ENCODE measurements at places on chromosomes 16 and 17.

DNA sequence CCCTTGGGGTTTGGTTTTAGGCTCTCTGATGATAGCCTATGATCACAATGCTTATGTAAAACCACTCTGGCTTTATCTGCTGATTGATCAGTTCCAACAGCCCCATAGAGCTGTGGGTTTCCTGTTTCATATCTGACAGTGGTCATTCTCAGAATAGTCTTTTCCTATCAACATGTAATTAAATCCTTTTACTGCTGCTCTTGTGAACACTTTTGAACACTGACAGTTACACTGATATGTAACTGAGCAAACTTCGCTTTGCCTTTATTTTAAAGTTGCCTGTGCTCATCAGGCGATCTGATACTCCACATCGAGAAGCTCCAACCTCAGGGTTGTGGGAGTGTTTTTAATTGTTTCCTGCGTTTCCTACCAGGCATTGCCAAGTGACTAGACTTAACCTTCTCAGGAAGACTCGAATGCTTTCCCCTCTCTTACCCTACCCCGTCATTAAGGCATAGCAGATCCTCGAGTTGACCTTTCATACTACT lies 17.3 kb upstream of the CLEC18B start:
- no peak for DNase-seq

DNA sequence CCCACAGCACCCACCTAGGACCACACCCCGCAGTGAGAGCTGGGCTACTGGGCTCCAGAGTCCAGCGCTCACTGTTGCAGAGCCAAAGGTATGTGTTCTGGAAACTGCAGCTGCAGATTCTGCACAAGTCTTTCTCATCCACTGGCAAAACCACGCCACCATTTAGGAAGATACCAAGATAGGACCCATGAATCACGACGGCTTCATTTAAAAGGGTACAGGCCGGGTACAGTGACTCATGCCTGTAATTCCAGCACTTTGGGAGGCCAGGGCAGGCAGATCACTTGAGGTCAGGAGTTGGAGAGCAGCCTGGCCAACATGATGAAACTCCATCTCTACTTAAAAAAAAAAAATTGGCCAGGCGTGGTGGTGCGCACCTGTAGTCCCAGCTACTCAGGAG lies 18.8 kb downstream of the FOXF1 start:
- no peak for DNase-seq

- peak; percentile 70 for DNase-seq
Observed at GRCh38 chr17:49552070-49552751, 23.5 kb upstream of the NXPH3 start.

GRCh38 chr16:15606518-15607220 lies 36.3 kb downstream of the MARF1 start:
- no peak for DNase-seq

- DNase-seq, result no peak
Observed at GRCh38 chr17:75691371-75691791, 24.2 kb downstream of the SAP30BP start.

DNA sequence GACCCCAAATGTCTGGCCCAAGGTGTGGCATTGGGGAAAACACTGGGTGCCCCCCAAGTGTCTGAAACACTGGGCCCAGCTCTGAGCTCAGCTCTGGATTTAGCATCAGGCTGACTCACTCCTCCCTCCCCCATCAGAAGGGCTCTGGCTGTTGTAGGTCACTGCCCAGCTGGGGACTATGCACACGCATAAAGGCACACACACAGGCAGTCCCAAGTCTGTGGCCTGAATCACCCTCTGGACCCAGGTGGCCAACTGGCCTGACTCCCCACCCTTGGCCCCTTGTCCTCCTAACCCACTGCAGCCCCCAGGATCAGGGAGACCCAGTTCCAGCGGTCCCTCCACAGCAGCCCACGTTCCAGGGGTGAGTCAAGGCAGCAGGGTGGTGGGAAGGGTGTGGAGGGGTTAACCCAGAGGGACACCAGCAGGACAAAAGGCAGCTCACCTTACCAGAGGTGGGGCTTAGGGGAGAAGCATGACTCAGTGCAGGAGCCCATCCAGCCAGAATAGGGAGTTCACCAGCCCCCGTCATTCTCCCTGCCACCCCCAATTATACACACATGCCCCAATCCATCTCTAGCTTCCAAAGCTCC lies 47.0 kb downstream of the MYO18A start:
- DNase-seq, result peak; percentile 78

- DNase-seq, result no peak
Observed at GRCh38 chr17:58224315-58224714, 5.3 kb upstream of the MKS1 start.

- DNase-seq, result no peak
Observed at GRCh38 chr16:4826526-4826925, 20.6 kb downstream of the GLYR1 start.

GRCh38 chr17:15377616-15378015 lies 36.2 kb upstream of the TEKT3 start:
- DNase-seq, result no peak

DNA sequence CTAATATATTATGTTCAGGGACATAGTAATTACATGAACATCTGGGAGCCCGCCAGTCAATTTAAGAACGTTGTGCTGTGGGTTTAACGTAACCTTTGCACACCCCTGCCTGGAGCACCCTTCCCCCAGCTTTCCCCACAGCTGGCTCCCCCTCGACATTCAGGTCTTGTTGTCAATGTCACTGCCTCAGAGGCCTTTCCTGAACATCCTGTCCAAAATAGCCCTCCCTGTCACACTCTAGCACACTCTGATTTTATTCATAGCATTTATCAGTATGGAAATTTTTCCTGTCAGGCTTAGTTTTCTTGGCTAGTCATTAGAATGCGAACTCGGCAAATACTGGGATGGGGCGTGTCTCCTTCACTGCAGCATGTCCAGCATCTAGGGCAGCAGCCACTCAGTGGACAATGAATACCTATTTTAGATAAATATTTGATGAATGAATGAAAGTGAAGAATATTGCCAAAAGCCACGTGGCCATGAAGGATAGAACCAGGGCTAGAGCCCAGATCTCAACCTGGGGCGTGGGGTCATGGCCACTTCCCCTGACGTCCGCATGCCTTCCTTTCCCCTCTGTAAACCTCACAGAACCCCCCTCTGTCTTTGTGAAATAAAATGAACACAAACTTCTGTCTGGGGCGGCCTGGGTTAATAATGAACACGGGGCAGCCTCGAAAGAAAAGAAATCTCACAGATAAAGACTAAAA lies 10.5 kb downstream of the PIK3R6 start:
- DNase-seq, result peak; percentile 36

DNA sequence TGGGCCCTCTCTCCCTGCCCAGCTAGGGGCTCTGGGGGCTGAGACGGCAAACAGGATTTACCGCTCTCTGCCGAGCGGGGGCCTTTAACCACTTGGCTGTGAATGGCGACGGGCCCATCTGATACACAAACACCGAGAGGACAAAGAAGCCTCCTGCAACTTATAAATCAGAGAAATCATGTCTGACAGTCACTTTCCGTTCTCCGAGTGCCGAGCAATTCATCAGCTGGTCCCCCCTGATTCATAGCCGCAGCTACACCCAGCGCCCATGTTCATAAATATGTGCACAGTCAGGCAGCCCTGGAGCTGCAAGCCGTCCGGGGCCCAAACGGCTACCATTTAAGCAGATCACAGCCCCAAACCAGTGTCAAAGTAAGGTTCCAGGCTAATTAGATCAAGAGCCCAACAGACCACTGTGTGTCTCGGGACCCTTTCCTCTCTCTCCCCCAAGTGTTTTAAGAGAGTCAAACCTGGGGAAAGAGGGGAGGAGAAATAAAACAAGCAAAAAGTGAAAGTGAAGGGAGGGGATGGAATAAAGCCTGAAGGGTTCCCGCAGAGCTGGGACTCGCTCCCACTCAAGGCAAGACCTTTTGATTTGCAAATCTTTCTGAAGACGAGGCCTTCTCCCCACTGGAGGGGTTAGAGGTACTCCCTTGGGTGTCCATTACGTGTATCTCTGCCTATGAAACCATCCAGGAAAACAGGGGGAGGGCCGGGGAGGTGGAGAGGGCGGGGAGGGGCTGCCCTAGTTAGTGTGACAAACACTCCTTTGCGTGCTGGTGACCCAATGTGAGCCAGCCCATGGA lies 154.7 kb downstream of the C16orf78 start:
- no peak for DNase-seq

- no peak for DNase-seq
Observed at GRCh38 chr16:59514651-59515050, 780.5 kb upstream of the GOT2 start.

- no peak for DNase-seq
Observed at GRCh38 chr16:29662000-29662728, 883 bp upstream of the SPN start.
